Globus pallidus (tissue), 1 donor: ENCODE measurements at places on chromosomes 5 and 9.

DNA sequence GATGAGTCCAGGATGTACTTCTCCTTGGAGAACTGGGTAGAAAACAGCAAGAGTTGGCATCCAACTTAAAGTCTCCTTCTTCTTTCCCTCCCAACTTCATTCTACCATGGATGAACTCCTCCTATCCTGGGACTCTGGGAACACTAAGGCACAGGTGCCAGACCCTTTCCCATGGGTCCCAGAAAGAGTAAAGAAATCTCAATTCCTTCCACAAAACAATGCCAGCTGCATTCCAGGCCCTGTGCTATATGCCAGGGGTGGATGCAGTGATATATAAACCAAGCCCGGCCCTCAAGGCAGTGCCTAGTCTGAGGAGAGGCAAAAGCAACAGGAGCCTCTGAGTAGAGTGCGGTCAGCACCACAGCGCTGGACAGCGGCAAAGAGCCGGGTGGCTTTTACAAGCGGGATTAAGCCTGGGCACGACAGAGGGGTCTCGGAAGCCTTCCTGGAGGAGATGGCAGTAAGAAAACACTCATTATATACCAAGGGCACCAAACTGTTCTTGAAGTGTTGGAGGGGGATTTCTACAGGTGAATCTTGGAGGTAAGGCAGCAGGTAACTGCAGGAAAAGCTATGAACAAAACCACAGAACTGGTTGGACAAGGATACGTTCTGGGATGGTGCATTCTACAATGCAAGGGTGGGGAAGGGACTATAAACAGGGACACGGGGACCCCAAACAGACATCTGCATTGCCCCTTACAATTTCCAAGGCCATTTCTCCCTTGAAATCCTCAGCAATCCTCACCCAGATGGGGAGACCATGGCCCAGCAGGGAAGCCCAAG is 16.4 kb upstream of the TOR2A start:
- DNase-seq = no peak

DNA sequence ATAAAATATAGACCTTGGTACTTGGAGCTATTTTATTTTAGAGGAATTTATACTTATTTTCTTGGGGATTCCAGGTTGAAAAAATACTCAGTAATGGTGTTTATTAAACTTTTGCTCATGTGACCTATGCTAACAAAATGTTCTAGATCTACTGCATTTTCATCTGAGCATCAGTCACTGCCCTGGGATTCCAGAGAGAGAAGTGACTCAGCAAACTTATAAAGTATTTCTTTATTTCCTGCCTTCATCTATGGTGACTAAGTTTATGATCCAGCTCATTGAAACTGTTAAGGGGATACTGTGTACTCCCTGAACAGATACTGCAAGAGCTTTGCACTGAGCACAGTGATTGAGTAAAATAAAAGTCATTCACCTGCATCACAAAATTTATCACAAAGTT is 298.5 kb upstream of the CDH18 start:
- no peak for DNase-seq

DNA sequence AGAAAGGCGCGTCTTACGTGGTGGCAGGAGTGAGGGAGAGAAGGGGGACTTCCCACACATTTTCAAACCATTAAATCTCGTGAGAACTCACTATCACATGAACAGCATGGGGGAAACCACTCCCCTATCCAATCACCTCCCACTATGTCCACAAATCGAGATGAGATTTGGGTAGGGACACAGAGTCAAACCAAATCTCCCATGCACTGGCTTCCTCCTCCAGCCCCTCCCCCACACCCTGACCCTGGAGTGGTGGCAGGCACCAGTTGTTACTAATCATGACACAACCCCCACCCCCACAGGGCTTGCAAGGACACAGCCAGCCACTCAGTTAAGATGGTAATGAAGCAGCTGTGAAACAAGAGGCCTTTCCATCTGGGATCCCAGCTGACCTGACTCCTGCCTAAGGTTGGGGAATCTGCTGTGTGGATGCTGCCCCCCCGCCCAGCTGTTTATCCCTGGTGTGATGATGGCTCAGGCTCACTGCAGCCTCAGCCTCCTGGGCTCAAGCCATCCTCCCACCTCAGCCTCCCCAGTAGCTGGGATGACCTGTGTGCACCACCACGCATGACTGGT is 57.1 kb upstream of the FUBP3 start:
- DNase-seq = no peak

- no peak for DNase-seq
Observed at GRCh38 chr5:131825404-131826013, 28.7 kb upstream of the FNIP1 start.

DNA sequence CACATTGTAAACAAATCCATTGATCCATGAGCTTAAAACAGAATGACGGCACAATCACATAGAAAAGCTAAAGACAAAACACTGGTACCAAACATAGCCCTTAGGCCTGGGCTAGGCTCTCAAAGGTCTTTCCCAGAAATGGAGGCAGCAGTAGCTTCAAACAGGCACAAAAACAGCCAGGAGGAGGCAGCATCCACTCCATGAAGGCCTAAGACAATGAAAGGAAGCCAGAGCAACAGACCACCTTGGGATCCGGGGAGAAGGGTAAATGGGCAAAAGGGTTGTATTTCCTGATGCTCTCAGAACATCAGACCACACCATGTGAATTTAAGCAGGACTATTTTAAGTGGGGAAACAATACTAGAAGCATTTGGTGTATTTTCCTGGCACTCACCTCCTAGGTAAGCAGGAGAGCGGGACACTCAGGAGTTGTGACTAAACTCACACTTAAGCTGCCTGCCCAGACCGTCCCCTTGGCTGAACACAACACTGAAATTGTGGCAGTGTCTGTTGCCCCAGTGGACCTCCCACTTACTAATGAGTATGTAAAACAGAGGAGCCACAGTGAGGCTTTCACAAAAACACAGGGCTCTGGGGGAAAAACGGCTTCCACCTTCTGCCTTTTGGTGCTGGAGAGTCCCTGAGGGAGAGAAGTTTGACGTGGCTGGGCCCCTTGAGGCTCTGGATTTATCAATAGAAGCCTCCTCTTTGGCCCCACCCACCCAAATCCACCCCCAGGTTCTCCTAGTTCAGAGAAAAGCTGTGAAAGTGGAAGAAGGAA is 11.9 kb downstream of the GNPDA1 start:
- no peak for DNase-seq

- DNase-seq = peak; percentile 41
Observed at GRCh38 chr9:100324594-100325200, 28.0 kb downstream of the TEX10 start.
